ENCODE measurements at places on chromosomes 5 and 9.

- peak; percentile 21 for DNase-seq
These were observed 105.4 kb upstream of the FER start for GRCh38 chr5:108642170-108642906.

DNA sequence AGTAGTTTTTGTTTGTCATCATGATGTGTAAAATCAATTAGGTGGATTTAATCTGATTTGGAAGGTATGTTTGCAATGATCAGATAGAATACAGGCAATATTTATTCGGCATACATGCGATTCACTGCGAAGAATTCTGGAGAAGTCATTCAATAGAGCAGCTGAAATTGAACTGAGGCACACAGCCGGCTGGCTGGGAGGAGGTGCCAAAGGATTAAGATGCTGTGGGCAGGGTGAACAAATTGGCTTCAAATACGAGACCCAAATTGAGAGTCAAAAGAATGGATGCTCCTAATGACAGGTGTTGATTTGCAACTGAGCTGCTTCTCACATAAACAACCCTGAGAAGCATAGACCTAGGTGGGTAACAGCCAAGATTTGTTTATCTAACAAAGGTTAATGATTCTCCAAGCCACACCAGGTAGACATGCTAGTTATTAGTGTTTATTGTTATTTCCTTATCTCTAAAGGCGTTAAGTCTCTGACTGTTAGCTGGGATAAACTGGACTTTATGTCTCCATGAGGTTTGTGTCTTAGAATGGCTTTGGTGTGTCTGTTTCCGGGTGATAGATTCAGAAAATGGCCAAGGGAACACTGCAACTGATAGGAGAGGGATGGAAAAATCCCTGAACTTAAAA is 55.3 kb upstream of the CLINT1 start:
- DNase-seq, result no peak

DNA sequence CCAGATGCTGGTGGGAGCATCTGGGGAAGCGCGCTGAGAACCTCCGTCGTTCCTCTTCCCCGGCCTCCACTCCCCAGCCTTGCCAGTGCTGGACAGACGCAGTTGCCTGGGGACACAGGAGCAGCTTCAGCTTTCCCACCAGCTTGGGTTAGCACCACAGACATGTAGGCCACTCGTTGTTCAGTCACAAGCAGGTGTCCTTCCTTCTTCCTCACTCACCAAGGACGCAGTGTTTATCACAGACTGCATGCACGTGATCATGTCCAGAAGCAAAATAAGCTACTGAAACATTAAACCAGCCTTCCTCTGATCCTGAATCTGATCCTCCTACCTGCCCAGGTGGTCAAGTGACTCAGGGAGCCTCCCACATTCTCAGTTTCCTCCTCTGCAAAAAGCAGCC is 232.9 kb downstream of the SYK start:
- no peak for DNase-seq

- DNase-seq, result no peak
These were observed 228.7 kb upstream of the NR4A3 start for GRCh38 chr9:99592834-99593574.

DNA sequence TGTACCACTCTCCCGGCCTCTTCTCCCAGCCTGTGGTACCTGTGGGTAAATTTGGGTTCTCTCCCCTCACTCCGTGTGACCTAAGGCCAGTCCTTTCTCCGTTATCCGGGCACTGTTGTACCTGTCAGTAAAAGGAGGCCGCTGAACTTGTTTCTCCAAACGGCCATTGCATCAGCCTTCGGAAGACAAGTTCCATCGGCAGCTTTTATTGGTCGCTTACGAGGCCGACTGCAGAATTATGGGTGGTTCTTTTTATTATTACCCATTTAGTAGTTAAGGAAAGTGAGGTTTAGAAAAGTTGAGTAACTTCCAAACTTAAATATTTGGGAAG is 558 bp downstream of the GRPEL2 start:
- no peak for DNase-seq

DNA sequence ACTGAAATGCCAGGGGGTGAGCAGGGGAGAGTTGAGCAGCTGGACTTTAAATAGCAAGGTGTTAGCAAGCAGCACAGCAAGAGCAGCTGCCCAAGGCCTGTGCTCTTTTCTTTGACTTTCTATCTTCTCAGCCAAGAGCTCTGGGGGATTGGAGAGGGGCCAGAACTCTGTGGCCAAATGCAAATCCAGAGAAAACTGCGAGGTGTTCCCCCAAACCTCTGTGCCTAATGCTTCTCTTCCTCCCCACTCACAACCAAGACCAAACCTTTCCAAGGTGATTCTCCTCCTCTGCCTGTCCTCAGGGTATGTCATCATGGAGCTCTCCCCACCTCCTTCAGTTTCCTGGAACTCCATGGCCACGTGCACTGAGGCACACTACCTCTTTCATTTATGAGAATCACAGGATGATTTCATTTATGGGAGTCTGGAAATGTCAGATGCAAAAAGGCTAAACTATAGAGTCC is 118.7 kb upstream of the WWC1 start:
- no peak for DNase-seq

GRCh38 chr9:94145640-94146039 is 61.4 kb downstream of the PTPDC1 start:
- DNase-seq, result no peak

DNA sequence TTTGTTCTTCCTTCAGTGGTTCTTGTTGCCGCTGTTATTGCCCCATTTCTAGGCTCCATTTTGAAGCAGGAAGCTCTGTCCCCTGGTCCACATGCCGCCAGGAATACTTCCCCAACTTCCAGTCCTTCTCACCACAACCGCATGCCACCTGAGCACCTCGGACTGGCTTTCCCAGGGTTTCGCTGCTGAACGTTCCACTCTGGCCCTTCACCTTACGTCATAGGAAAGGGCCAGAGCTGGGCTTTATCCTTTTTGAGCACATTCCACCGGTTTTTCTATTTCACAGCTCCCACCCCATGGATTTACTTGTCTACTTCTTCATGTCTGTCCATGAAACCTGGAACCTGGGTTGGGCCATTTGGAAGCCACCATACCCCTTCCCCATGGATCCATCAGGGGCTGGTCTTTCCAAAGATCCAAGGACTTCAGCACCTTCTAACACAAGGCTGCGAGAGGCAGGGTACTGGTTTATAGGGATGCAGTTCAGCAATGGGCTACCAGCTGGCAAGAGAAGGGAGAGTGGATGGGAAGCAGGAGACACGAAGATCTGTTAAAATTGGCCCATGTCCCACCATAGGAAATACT is 557.4 kb downstream of the BNC2 start:
- no peak for DNase-seq

GRCh38 chr5:138445547-138446271 is 6.9 kb downstream of the REEP2 start:
- DNase-seq, result no peak

DNA sequence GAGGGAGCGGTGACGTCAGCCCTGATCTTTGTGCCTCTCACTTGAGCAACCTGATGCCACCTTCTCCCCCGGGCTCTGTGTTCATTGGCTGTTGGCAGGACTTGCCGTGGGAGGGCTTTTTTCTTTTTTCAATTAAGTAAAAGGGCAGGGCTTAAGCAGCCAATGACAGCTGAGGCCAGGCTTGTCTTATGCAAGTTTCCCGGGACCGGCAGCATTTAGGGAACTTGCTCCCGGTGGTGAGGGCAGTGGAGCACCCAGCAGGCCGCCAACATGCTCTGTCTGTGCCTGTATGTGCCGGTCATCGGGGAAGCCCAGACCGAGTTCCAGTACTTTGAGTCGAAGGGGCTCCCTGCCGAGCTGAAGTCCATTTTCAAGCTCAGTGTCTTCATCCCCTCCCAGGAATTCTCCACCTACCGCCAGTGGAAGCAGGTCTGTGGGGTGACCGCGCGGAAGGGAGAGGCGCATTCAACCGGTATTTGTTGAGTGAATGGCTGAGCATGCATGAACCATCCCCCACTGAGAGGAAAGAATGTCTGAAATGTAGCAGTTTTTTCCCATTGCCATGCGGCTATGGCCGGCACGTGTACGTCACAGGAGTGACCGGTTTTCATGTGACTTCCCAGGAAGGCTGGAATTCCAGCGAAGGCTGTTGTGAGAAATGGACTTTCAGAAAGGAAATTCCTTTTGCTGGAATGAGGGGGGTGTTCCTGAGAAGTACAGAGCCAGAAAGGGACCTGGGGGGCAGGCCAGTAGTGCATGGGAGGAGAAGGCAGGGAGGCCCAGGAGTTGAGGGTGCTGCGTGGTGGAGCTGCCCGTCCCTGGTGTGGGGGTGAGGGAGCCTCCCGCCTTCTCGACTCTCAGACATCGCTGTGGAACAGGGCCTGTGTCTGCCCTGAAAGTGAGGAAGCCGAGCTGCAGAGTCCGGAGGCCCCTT is 29.0 kb downstream of the PTGES2 start:
- DNase-seq, result peak; percentile 91

DNA sequence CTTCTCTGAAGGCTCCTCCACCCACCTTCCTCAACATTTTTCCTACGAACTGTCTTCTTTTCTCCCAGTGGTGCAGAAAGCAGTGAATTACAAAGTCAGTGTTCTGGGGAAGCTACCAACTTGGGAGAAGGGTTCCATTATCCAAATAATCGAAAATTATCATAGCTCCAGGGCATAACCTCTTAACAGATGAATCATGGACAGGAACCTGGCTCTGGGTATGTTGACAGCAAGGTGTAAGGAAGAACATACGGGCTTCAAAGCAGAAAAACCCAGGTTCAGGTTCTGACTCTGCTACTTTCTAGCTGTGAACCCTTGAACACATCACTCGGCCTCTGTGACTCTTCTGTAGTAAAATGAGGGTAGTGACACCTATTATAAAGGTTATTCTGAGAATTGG is 351.3 kb downstream of the ENC1 start:
- DNase-seq, result no peak

DNA sequence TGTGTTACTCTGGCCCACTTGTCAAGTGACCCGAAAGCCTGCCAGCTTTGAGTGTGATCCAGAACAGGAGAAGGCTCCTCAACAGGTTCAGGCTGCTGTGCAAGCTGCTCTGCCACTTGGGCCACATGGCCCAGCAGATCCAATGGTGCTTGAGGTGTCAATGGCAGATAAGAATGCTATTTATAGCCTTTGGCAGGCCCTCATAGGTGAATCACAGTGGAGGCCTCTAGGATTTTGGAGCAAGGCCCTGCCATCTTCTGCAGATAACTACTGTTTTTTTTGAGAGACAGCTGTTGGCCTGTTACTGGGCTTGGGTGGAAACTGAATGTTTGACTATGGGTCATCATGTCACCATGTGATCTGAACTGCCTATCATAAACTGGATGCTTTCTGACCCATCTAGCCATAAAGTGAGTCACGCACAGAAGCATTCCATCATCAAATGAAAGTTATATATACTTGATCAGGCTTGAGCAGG is 180.8 kb downstream of the CARTPT start:
- no peak for DNase-seq

DNA sequence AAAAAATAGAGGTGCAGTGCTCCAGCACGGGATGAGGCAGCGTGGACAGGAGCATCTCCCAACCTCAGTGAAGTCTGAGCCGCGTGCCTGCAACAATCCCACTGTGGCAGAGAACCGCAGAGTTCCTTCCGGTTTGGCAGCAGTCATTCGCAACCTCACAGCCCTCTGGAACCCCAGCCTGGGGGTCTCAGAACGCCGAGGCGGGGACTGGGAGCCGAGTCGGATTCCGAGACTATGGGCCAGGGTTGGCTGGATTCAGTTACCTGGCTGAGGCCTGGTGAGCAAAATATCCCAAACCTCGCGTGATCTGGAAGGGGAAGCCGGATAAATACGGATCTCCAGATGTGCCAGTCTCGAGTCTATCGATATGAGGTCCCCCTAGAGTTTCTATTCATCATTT is 27.0 kb downstream of the CDKN2A start:
- no peak for DNase-seq

DNA sequence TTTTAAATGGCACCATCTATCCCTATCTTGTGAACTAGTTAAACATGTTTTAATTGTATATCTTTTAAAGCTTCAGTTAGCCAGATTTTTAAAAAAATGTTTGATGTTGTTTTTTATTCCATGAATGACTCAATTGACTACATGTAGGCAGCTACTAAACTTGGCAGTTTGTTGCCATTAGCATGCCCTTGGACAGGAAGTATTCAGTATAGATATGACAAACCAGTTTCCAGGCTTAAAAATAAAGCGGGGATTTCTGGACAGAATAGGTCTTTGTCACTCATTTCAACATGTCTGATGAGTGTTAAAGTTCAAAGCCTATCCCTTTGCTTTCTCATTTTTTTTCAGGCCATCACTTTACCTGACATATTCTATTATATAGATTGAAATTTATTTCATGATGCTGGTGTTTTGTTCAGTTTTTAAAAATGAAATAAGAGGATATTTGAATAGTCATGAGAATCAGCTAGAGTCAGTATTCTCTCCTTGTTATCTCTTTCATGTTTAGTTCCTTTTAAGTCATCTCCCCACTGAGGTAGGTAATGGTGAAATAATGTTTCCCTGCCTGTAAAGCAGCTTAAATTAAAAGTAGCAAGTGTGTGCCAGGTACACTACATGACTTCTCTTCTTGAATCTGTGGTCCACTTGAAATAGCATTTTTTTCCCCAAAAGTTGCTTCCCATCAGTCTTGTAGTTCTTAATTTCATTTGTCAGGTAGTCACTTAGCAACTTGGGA is 11.9 kb downstream of the TNFAIP8 start:
- DNase-seq, result no peak

DNA sequence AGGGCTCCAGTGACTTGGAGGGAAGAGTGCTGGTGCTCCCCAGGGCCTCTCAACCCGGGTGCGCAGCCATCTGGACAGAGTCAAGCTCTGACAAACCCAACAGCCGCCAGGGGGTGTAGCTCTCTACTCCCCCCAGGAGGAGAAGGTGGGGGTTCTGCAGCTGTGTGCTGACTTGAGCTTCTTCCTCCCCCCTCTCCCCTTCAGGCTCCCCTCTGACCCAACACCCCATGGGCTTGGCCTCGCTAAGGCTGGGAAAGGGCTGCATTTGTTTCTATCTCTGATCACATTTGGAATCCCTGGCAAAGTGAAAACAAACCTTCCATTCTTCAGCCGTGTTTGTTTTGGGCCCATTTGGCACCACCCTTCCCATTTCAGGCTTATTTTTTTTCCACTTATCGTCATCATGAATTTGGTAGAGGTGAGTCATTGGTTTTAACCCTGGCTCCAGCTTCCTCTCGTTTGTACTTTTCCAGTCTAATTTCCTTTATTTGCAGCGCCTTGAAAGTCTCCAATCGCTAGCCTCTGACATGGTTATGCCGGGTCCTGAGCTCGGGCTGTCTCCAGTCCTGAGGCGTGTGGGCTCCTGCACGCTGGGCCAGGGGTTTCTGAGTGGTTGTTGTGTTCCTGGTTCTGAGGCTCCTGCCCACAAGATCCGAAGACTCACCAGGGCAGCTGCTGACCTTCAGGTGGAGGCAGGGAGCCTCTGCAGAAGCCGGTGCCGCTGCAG is 36.1 kb downstream of the DAP start:
- DNase-seq, result peak; percentile 72

DNA sequence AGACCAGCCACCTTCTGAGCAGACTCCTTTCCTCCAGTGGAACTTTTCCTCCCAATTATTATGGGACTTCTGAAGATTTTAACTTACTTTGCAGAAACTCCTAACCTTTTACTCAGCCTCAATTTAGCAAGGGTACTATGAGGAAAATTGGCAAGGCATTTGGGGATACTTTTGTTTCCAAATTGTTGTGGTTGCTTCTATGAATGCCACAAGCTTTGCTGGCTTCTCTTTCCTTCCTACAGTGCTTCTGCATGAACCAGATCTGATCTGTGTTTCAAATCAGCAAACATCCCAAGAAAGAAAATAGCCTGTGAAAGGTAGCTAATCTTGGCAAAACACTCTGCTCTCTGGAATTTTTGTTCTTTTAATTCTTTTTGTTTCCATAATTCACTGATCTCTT is 57.3 kb upstream of the TAF11L2 start:
- DNase-seq, result no peak

- DNase-seq, result no peak
These were observed 65.6 kb upstream of the FRRS1L start for GRCh38 chr9:109232449-109233237.
